ENCODE measurements at places on chromosomes 12 and 14.

GRCh38 chr14:67934087-67934486, 114.5 kb downstream of the RAD51B start:
- peak; percentile 89 for DNase-seq

DNA sequence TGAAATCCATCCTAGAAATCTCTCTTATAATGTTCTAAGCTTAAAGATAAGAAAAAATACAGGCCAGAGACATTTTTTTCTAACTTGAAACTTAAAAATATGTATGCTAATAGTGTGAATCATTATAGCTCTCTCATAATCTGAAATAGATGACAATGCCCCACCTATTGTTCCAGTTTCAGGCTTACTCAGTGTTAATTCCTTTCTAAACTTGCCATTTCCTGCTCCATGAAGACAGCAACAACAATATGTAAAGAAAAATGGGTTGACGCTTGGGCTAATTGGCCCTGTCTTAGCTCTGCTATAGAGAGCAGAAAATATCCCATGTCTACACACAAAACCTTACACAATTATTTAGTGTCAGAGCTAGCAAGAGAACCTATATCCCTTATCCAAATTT, 37.1 kb downstream of the LMO3 start:
- DNase-seq: no peak

DNA sequence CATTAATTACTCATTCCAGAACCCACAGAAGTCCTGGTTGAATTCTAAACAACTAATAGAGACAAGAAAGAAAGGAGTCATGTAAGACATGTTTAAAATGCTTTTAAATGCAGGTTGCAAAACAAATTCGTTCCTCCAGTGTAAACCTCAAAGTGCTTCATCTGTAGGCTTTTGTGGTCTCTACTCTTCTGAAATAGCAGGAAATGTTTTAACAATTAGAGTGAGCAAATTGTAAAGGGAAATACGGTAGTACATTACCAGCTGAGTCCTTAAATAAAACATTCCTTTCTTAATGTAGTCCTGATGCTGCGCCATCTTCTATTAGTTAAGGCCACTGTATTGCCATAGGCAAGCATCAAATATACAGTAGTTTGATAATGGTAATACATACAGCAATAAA, 1934.2 kb upstream of the SEL1L start:
- no peak for DNase-seq

DNA sequence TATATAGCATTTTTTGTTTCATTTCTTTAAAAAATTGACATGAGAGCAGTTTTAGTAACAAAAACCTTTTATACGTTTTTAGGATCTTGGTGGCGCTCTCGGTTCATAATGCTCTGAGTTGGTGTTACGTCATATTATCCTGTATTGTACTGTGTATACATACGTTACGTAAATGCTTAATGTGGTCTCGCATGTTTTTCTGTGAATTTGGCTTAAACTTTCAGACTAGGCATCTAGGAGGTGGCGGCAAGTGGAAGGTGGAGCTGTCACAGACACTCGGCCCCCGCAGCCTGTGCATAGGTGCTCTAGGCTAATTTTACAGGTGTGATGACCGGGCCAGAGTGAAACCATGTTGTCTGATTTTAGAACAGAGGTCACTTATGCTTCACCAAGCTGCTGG, 60.0 kb downstream of the PPP2R5C start:
- DNase-seq: no peak

- DNase-seq: no peak
These were observed 8.9 kb downstream of the DPPA3 start for GRCh38 chr12:7719946-7720730.

- no peak for DNase-seq
These were observed 18.0 kb upstream of the NKX2-8 start for GRCh38 chr14:36600431-36600830.

DNA sequence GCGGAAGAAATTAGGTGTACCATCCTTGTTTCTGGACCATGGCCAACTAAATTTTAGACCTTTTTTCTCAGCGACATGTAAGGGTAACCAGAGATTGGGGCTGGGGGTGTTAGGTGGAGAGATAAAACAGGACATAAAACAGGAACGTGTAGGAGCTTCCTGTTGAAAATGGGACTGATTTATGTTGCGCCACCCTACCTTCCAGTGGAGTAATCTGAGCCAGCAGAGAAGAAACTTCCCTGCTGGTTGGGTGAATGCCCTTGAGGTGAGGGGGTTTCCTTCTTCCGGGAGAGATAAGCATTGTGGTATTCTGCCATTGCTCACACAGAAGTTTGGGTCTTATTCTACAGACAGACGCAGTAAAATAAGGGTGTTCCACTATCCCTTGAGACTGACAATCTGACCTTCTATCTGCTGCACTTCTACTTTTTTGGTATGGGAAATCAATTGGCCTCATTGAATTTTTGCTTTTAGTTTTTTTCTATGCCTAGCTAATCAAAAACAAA, 417.6 kb downstream of the PCNX1 start:
- DNase-seq: no peak
